Prostate gland (tissue), 2 donors: ENCODE measurements at places on chromosomes 6 and 20. TPM values are rescaled to one million over a fixed set of nuclear protein-coding genes. Genes with fewer than 3 reads are reported as not detected.

GRCh38 chr6:108764580-108764950 lies 83.7 kb upstream of the ARMC2 start:
- no peak for DNase-seq

GRCh38 chr6:140537834-140538705 lies 1163.6 kb upstream of the CITED2 start:
- peak; percentile 31 for DNase-seq

- no peak for DNase-seq
Measured at GRCh38 chr6:148846778-148847761, 100.2 kb downstream of the UST start.

DNA sequence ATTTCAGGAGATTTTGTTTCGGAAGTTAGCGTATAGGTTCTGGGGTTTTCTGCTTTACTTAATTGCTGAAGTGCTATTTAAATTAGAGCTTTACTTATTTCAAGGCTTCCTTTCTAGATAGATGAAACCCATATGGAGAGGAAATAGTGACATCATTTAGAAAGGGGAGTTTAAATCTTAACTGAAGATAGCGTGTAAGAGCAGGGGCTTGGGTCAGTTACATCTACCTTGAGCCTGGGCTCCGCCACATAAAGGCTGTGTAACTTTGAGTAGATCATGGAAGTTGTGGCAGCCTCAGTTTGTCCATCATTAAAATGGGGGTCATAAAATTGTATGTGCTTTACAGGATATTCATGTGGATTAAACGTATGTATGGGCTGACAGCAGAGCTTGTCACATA lies 4.7 kb downstream of the CDS2 start:
- DNase-seq: no peak

- DNase-seq: no peak
Measured at GRCh38 chr20:19986419-19986818, 30.7 kb upstream of the NAA20 start.

Gene KHDRBS2
- total RNA-seq: 0.91 TPM
